ENCODE measurements at places on chromosomes 11 and 22.

DNA sequence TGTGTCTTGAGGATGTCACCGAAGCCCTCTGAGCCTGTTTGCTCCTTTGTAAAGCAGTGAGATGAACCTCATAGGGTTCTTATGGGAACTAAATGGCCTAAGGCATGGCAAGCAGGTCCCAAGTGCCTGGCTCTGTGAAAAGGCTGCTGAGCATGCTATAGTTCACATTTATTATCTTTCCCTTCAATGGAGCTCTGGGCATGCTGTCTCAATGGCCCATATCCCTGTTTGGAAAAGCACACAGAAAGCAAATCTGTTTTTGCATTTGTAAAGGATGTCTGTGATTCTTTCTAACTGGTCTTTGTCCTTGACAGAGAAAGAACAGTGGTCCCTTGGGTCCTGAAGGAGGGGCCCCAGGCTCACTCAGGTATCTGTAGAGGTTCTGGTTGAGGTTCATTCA, 26.4 kb downstream of the RTCB start:
- no peak for DNase-seq

GRCh38 chr11:16784097-16784496, 45.6 kb downstream of the C11orf58 start:
- DNase-seq = no peak

DNA sequence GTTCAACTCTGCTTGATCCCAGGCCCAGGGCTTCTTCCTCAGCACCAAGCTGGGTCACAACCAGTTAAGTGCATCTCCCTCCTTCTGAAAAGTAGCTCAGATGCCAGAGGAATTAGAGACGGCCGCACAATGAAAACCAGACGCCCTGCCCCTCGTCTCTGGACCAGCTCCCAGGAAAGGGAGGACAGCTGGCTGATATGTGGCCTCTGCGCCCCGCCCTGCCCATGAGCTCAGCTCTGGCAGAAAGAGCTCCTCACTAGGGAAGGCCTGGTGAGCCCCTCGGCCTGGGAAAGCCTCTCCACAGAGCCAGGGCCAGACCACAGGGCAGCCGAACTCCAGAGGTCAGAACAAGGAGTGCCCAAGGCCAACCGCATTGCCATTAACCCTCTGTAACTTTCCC, 18.1 kb upstream of the SCGB1A1 start:
- DNase-seq = no peak

- DNase-seq = no peak
These were observed 55.5 kb downstream of the DGCR2 start for GRCh38 chr22:19066531-19067271.

GRCh38 chr22:42801252-42802080, 55.6 kb downstream of the ARFGAP3 start:
- no peak for DNase-seq

DNA sequence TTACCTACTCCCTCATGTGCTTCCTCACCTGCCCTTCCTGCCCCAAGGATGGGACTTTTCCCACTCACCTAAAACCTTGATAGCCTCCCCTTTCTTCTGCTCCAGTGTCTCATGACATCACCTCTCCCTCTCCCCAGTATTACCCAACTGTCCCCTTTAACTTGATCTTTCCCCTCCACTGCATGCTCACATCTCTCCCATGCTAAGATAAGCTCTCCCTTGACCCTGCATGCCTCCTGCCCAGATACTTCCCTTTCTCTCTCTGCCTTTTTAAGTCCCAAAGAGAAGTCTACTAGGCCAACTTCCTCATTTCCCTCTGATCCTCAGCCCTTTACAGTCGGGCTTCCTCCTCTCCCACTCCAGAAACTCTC, 14.8 kb downstream of the CD3E start:
- DNase-seq = no peak

DNA sequence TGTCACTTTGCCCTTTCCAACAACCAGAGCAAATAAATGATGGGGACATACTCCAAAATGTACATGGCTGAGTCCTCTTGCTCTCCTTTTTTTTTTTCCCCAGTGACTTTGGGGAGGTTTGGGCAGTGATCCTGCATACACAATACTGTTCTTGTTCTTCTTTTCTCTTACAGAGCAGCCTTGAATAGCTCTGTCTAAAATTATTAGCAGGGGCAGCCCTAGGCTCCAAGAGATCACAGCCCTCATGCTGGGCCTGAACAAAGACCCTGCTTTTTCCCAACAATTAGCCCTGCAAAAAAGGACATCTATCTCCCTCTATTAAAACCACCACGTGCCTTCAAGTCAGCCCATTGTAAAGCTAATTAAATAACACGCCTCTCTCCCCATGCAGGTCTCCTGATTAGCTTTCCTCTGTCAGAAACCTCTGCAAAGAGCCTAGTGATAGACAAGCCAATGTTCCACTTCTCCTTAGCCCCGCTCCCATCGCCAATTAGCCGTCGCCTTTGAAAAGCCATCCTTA, 54.7 kb downstream of the ETS1 start:
- DNase-seq = no peak

DNA sequence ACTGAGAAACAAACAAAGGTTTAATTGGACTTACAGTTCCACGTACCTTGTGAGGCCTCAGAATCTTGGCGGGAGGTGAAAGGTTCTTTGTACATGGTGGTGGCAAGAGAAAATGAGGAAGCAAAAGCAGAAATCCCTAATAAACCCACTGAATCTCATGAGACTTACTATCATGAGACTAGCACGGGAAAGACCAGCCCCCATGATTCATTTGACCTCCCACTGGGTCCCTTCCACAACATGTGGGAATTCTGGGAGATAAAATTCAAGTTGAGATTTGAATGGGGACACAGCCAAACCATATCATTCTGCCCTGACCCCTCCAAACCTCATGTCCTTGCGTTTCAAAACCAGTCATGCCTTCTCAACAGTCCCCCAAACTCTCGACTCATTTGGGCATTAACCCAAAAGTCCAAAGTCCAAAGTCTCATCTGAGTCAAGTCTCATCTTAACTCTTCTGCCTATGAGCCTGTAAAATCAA, 617.4 kb downstream of the CNTN5 start:
- DNase-seq = no peak

DNA sequence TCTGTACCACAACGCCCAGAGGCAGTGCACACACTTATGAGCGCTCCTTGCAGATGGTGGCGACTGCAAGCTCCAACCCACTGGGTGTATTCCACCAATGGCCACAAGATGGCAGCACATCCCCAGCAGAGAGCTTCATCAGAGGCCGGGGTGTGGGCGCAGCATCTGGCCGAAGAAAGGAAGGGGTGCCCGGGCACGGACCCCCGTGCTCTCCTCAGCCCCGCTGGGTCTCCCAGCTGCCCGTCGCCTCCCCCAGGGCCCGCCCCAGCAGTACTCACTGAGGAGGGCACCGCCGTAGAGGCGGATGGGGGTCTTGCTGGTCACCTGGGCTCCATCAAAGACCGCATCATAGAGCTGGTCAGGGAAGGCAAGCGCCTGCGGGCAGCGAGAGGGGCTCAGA, 14.2 kb downstream of the TP53I11 start:
- DNase-seq = peak; percentile 54

GRCh38 chr11:65486570-65487466, 12.0 kb upstream of the MALAT1 start:
- no peak for DNase-seq

GRCh38 chr22:48624401-48624800, 1203.3 kb downstream of the BRD1 start:
- no peak for DNase-seq

DNA sequence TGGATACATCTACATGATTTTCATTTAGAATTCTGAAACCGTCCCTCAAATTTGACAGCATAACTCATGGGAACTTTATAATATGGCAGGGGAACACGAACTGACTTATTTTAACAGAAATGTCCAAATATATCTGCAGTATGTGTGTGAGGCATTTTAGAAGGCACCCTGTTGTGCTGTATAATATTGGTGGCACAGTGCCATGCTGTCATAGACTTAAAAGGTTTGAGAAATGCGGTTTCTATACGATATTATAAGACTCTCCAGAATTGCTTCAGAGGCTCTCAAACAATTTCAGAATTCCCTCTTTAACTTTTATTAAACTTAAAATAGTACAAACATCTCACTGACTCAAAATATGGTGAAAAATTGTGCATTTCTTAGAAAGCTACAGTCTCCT, 181.6 kb downstream of the MSANTD4 start:
- DNase-seq = no peak

DNA sequence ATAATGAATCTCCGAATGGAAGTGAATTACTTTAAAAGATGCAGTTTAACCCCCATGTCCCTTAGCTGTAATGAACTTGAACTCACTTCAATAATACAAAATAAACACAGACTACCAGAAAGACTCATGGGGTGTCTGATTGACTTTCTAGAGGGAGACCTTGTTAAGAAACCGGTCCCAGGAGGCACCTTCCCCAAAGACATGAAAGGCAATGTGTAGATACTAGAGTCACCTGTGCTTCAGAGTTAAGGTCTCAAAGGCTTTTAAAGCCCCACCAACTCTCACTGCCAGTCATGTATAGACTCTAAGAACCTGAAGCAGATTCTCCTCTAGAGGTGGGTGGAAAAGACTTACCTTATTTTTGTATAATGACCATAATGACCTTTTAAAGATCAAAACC, at the start of gene OR8J1:
Gene OR8J1, plus strand, starts transcription at position 301 of the 400 bp plus-strand sequence. CDS start 5,956 bp downstream, outside the sequence.
- no peak for DNase-seq

DNA sequence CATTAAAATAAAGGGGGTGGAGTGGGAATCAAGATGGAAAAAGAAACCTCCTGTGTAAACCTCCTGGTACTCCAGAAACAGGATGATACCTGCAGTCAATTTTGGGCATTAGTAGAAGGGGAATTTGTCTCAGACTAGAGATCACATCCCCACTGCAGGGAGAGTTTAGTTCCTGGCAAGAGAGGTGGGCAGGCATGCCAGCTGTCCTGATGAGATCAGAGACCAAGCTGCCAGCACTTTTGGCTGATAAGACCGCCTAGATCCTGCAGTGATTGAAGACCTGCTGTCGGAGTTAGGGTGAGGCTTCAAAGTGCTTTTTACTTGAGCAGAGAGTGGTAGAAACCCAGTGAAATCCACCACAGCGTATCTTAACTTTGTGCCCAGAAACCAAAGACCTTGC, 29.7 kb upstream of the NELL1 start:
- DNase-seq = no peak

DNA sequence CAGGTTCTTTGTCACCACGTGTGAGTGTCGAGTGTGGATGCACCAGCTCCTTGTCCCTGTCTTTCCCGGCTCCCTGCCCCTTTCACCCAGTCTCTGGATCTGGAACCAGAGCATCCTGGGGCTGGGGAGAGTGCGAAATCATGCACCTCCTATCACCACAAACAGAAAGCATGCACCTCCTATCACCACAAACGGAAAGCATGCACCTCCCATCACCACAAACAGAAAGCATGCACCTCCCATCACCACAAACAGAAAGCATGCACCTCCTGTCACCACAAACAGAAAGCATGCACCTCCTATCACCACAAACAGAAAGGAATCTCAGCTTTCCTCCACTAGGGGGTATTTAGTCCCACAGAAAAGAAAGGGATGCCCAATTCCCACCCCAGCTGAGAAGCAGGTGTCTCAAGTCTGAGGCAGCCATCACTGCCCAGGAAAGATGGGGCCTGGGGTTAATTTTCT, 5.9 kb upstream of the GLB1L3 start:
- no peak for DNase-seq

GRCh38 chr11:37533087-37533486, 935.1 kb upstream of the RAG2 start:
- no peak for DNase-seq

GRCh38 chr11:45232341-45233080, 53.6 kb downstream of the SYT13 start:
- DNase-seq = no peak

GRCh38 chr11:96306600-96306932, 36.4 kb downstream of the MAML2 start:
- DNase-seq = no peak

GRCh38 chr11:34267417-34267816, 90.4 kb downstream of the ABTB2 start:
- no peak for DNase-seq

- DNase-seq = no peak
These were observed 138.8 kb downstream of the AASDHPPT start for GRCh38 chr11:106216281-106216680.

DNA sequence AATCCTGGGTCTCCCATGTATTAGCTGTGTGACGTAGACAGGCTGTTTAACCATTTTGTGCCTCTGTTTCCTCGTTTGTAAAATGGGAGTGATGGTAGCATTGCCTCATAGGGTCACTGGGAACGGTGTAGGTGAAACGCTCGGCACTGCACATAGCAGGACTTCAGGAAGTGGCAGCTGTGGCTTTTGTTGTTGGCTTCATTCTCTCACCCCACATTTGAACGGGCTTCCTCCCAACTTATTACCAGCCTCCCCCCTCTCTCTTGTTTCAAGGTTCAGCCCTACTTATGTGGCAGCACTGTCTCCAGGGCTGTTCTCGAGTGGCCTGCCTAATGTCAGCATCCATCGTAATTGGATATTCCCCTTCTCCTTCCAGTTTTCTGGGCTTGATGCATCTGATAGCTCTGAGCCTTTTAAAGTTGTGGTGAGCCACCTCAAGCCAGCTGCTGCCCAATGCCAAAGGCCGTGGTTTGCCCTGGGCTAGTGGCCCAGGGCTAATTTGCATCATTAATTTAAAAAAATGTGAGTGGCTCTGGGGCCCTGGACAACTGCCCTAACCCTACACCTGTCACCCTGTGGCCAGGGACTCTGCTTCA, 217.8 kb upstream of the TBCEL start:
- DNase-seq = no peak

DNA sequence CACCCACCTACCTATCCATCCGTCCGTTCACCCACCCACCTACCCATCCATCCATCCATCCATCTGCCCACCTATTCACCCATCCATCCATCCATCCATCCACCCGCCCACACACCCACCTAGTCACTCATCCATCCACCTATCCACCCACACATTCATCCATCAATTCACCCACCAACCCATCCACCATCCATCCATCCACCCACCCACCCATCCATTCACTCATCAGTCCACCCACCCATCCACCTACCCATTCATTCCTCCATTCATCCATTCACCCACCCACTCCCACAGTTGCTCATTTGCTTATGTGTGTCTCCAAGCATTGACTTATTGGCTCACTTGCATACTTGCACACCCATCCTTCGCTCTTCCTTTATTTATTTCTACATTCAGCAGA, 50.1 kb downstream of the MYO7A start:
- no peak for DNase-seq
